Activated T-helper 1 cell treated with anti-CD3 and anti-CD28 coated beads, Interleukin-12 subunit alpha, Interleukin-12 subunit beta, Interleukin-2, Interleukin-4 antibody, amounts not matched to agents 30 ng/mL and 10 ng/mL and 1 ng/mL, durations not matched to agents 14 hours and 24 hours and 36 hours (primary cell): ENCODE measurements at places on chromosomes 4 and X.

GRCh38 chr4:123415977-123416376 is 19.4 kb downstream of the SPRY1 start:
- H3K4me1 ChIP-seq: peaks cover 79% of the 10 kb centered on the region
- no peak overlapping the region for H3K4me3 ChIP-seq
- peak; percentile 47 for DNase-seq
- H3K27me3 ChIP-seq: no peaks in the 10 kb centered on the region
- peak overlapping the region; percentile 89 for H3K27ac ChIP-seq

DNA sequence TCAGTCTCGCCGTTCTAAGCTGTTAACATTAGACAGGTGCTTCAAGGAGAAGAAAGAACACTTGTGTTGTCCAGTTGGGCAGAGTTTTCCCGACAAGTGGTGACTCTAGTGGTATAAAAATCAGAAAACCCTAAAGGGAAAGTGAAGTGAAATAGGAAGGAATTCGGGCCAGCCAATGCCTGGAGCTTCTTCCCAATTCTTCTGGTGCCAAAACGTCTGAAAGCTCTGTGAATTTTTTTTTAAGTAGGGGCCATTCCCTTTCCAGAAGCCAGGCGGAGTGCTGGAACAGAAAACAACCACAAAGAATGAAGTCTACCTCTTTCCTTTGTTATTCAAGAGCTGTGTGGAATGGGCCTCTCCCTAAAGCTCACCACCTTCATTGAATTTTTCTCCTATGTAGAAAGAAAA is 43.1 kb upstream of the PPARGC1A start:
- H3K4me3 ChIP-seq: no peak overlapping the region
- DNase-seq: no peak

- H3K4me1 ChIP-seq: no peaks in the 10 kb centered on the region
- DNase-seq: no peak
- H3K27me3 ChIP-seq: no peaks in the 10 kb centered on the region
- H3K36me3 ChIP-seq: no peaks in the 10 kb centered on the region
- no peak overlapping the region for H3K4me3 ChIP-seq
Measured at GRCh38 chr4:86329431-86329830, 30.4 kb downstream of the MAPK10 start.

DNA sequence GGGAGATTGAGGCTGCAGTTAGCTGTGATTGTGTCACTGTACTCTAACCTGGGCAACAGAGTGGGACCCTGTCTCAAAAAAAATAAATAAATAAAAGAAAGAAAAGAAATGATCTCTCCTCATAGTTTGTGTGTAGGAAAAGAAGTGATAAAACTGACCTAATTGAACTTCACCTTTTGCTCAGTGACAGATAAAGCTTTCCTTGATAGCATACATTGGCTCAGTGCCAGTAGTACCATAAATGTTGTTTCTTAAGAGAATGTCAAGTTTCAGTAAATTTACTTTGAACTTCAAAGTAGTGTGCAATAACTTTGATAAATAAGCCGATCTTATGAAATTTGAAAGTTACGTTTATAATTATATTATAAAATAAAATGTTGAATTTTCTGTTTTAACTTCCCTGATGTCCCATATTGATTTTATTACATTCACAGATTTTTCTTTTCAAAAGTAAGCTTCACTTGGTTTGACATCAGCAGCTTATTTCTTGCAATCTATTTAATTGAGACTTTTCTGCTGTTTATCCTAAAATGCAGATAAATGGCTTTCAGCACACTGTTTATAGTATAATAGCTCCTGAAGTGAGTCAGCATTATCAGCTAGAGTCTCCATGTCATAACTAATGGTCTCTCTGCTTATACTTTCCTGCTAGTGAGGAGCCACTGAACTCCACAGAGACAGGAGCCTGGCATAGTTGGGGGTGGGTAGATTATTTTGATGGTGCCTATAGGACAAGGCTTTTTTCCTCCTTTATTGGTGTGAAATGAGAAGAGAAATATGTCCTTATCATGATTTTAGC is 330.1 kb downstream of the BMPR1B start:
- DNase-seq: no peak
- H3K4me1 ChIP-seq: peaks cover 8% of the 10 kb centered on the region
- H3K4me3 ChIP-seq: no peak overlapping the region
- H3K27ac ChIP-seq: no peak overlapping the region
- H3K36me3 ChIP-seq: no peaks in the 10 kb centered on the region
- H3K27me3 ChIP-seq: peaks cover 5% of the 10 kb centered on the region

DNA sequence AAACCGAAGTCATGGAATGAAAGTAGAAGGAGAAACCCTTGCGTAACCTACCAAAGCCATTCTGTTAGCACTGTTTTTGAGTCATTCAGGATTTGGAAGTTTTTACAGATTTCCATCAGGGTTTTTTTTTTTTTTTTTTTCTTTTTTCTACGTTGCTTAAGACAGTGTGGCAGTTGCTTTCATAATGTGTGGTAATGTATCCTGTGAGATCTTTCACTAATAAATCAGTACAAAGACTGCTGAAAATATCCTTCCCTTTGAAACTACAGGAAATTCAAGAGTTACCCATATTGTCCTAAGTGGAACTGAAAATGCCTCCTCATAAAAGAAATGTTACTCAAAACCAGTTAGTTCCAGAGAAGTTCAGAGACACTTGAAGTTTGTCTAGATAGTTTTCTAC is 137.8 kb downstream of the RAPGEF2 start:
- DNase-seq: no peak
- H3K4me3 ChIP-seq: no peak overlapping the region
- H3K4me1 ChIP-seq: peaks cover 18% of the 10 kb centered on the region
- H3K27ac ChIP-seq: no peak overlapping the region
- no peaks in the 10 kb centered on the region for H3K27me3 ChIP-seq

DNA sequence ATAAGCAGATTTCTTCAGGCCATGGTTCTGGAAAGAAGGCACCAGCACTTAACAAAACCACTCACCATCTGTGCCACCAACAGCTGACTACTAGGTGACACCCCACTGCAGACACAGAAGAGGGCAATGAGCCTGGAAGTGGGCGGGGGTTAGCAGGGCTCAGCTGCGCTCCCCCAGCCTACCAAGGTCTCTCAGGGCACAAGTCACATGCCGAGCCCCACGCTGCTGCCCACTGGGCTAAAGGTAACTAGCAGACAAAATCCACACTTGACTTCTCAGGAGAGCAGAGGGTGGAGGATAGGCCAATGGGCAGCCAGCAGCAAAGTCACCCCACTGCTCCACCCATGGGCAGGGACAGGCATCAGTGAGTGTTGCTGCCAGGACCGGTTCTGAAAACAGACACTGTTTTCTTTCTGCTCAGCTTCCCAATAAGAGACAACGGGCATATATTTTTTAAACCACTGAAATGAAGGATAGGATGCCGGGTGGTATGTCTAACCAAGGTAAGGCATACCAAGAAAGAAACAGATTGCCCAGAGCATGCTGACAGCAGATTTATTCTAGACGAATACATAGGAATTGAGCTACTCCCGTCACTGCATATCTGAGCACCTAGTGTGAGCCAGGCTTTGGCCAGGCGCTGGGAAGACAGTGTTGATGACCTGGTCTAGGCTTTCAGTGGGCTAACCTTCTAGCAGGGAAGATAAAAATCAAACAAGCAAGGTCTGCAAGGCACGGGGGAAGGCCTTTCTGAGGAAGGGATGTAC is 20.1 kb downstream of the ACSL1 start:
- peak overlapping the region; percentile 2 for H3K27ac ChIP-seq
- H3K4me3 ChIP-seq: no peak overlapping the region
- DNase-seq: no peak
- H3K36me3 ChIP-seq: peaks cover 9% of the 10 kb centered on the region
- H3K27me3 ChIP-seq: no peaks in the 10 kb centered on the region
- peaks cover 38% of the 10 kb centered on the region for H3K4me1 ChIP-seq
